ENCODE measurements at places on chromosomes 5 and 9.

DNA sequence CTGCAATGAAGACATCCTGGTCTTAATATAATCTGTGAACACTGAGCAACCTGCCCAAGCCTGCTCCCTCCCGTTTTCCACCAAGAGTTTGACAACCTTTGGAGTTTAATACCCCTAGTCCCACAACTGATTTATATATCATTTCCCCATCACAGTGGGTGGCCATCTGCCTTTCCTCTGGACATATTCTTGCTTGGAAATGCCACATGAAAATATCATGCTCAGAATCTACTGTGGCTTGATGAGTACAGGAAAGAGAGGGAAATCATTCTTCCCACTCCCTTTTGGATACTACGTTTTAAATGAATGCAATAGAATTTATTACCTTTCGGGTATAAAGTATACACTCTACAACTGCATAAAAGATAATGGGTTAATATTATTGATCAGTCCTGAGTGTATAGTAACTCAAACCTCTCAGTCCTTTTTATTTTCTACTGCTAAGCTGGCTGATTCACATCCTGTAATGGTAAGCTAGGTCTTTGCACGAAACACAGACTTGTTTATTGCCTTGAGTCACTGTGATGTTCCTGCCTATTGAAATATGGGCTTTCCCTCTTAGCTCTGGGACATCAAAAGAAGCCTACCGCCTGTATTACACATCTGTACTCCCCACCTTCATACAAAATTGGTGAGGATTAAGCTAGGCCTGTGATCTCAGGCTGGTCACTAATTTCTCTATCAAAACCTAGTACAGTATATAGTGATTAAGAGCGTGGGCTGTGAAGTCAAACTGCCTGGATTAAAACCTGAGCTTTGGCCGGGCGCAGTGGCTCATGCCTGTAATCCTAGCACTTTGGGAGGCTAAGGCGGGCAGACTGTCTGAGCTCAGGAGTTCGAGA is 67.6 kb upstream of the NR5A1 start:
- DNase-seq, result no peak

DNA sequence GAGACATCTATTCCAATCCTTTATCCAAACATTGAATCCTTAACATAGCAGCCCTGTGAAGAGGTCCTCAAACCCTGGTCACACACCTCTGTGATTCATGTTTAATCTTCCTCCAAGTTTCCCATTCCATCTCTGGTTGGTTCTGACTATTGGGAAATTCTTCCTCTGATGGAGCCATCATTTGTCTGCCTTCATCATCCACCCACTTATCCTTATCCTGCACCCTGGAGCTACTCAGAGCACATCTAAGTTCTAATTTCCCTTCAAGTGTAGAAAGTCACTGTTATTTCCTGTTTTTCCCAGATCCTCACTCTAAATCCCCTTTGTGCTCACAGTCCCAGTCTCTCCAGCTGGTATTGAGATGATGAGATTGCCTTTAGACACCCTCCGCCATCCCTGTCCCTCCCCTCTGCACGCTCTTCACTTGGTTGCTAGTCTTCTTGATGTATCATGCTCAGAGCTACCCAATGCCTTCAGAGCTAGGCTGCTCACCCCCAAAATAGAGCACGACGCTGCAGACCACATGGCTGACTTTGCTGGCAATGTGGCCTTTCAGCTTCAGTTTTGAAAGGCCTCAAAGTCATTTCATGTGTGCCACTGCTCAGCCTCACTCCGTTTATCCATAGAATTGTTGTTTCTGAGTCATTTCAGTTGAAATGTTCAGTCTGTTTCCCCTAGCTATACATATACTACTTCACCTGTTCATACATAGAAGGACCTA is 154.3 kb downstream of the PALM2AKAP2 start:
- DNase-seq, result no peak

DNA sequence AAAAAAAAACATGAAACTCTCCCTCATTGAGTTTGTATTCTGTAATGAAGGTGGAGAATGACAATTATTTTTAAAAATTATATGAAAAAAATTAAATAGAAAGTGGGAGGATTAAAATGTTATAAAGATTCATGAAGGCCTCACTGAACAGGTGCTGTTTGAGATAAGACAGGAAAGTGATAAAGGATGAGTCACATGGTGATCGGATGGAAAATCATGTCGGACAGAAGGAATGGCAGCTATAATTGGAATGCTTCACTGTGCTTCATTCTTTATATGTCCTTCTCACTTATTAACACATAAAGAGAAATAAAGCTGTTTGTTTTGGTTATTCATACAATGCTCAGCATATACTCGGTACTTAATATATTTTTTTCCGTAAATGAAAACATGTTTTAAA is 464.5 kb upstream of the RGMB start:
- DNase-seq, result no peak

DNA sequence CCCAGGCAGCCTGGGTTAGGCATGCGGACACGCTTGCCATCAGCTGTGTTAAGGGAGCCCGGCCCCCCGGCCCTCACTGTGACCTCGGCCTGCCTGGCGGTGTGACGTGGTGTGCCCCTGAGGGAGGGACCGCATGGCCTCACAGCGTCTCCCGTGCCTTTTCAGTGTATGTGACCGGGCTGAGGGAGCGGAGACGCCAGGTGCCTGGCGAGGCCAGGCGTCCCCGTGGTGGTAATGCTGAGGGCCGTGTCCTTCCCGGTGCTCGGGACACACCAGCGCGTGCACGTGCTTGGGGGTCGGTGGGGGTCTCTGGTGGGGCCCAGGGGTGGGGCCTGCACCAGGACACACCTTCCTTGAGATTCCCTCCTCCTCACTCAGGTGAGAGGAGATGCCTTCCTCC is 10.9 kb downstream of the RNU6ATAC start:
- DNase-seq, result no peak

DNA sequence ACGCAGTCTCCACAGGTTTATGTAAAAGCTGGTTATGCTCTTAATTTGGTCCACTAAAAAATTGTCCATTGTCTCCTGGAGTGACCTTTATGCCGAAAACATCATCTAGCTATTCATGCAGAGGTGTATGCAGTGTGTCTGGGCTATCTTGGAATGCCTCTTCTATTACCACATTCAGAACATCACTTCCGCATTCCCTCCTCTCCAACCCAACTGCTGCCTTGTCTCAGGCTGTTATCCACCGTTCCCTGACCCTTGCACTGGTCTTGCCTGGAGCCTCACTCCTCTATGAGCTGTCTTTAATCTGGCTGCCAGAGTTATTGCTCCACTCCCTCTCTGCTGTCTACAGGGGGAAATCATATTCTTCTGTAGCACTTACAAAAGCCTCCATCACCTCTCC is 214.1 kb upstream of the ANKRD55 start:
- no peak for DNase-seq

DNA sequence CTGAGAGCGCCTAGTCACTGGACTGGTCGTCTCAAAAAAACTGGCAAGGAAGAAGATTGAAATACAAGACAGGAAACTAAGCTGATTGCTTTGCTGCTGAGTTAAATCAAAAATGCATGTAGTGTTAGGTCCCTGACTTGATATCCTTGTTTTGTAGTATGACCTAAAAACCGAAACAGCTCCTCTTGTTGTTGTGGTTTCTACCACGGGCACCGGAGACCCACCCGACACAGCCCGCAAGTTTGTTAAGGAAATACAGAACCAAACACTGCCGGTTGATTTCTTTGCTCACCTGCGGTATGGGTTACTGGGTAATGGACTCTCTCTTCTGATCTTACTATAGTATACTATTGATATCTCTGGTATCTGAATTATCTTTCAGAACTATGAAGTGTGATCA is 4.3 kb downstream of the MTRR start:
- DNase-seq, result no peak

- no peak for DNase-seq
These were observed 63.7 kb downstream of the DENND4C start for GRCh38 chr9:19294219-19294618.

Data from GM12878 (cell line).